ENCODE measurements at places on chromosomes 13 and 19. TPM values are rescaled to one million over a fixed set of nuclear protein-coding genes. Genes with fewer than 3 reads are reported as not detected.

DNA sequence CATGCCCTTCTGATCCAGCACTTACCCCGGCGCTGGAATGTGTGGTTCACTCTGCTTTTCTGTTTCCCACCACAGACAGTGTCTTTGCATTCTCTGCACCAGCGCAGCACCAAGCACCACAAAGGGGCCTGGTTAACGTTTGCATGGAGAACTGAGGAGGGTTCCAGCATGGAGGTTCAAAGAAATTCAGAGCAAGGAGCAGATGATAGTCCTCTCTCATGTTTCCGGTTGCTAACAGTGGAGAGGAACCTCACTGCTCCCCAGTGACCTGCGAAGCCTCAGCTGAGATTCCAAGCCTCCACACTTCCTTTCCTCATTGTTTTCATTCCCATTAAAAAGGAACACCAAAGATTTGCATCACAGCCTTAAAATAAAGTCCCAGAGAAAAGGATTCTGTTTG lies 99.7 kb downstream of the STARD13 start:
- no peak for DNase-seq

GRCh38 chr13:77918391-77919245 lies at the start of gene EDNRB:
Gene EDNRB, minus strand, starts transcription at chr13:77918831. Its CDS starts 258 bp downstream, at chr13:77918573.
- peak; percentile 58 for DNase-seq

DNA sequence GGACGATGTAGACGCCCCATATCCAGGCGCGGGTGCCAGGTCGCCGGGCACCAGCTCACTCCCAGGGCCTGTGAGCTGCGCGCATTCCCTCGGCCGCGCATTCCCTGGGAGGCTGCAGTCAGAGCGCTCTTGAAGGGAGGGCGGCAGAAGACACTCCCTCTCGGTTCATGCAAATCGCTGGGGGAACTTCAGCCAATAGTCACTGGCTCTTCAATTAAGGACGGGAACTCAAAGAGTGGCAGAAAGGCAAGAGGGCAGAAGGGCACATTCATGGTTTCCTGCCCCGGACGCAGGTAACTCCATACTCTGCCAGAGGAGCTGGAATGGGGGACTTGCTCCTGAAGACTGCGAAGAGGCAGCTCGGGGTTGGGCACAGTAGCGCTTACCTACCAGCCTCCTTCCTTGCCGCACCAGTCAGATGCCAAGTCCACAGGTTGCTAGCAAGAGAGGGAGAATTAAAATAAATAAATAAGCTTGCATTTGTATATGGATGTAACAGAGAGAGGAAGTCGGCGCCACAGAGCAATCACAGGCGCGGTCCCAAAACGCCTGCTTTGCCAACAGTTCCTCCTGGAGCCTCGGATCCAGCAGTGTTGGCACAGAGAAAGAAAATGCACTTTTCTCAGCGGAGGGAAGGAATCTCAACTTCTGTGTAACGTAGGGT lies 459 bp downstream of the PCDH20 start:
- DNase-seq: peak; percentile 91

The S1PR4 gene
- total RNA-seq: not detected

The OR1M1 gene
- total RNA-seq: not detected

The CD22 gene
- 0.62 TPM for total RNA-seq

DNA sequence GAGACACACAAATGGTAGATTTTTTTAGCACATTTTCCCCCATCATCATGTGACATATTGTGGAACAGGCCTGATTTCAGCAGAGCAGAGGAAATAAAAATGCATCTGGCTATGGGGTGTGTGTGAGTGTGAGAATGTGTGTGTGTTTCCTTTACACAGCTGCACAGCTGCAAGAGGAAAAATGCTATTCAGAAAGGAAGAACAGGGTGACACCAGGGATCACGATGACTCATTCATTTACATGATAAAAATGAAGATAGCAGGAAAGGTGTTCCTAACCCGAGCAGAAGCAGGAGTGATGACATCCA lies 469.5 kb upstream of the TSHZ3 start:
- no peak for DNase-seq

The KIR2DL1 gene
- total RNA-seq: not detected

DNA sequence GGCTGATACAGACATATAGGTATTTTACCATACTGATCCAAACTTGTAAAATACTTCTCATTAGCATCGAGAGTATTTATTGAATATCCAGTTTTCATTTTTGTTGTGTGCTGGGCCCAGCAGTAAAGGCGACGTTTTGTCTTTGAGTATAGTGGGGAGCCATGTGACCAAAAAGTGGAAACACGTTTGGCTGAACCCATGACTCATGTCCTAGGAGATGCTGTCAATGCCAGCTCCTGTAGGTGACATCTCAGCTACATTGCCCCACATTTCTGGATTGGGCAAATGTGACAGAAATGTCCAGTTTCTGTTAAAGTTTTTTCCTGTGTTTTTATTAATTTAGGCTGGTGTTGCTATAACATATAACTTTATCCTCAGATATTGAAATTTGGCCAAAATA lies 26.1 kb upstream of the GTF3A start:
- DNase-seq: no peak

The CATSPERD gene
- total RNA-seq: not detected

The HPN gene
- total RNA-seq: 0.30 TPM

DNA sequence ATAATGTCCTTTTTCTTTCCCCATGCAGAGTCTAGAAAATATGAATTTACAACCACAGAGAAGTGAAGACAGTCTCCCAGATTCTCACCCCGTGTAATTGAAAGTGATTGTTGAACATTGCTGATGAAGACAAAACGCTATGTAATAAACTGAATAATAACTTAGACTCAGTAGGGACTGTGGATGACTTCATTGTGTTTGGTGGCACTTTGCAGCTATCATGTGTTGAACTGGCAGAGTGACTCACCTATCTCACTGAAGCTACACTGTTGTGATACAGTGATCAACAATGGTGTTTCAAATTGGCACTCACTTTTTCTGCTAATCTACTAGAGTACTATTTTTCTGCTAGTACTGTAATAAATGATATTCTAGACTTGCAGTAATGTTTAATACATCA lies 261.3 kb downstream of the DACH1 start:
- no peak for DNase-seq

GRCh38 chr13:110890279-110891165 lies 24.3 kb downstream of the ANKRD10 start:
- DNase-seq: no peak

The LRRC25 gene
- total RNA-seq: 0.03 TPM

DNA sequence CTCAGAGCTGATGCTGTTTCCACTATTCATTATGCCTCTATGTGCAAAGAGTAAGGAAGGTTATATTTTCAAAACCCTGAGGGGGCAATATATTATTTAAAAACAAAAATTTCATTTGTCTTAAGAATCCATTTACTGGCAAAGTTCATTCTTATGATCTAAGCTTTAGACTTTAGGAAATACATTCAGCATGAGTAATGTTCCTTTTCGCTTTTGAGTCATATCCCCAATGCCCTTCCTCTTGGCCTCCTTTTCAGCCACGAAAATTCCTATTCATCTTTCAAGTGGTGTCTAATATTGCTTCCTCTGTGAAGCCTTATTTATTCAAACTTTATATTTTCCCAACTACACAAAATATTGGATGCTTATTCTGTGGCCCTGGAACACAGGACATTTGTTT lies 1317.0 kb downstream of the PCDH9 start:
- DNase-seq: no peak

- no peak for DNase-seq
These were observed 23.6 kb downstream of the SOHLH2 start for GRCh38 chr13:36190771-36191170.

GRCh38 chr13:34223984-34224383 lies 406.0 kb downstream of the RFC3 start:
- DNase-seq: no peak
